Suprapubic skin (tissue), 4 donors: ENCODE measurements at places on chromosomes 13 and 19. TPM values are rescaled to one million over a fixed set of nuclear protein-coding genes. Genes with fewer than 3 reads are reported as not detected.

DNA sequence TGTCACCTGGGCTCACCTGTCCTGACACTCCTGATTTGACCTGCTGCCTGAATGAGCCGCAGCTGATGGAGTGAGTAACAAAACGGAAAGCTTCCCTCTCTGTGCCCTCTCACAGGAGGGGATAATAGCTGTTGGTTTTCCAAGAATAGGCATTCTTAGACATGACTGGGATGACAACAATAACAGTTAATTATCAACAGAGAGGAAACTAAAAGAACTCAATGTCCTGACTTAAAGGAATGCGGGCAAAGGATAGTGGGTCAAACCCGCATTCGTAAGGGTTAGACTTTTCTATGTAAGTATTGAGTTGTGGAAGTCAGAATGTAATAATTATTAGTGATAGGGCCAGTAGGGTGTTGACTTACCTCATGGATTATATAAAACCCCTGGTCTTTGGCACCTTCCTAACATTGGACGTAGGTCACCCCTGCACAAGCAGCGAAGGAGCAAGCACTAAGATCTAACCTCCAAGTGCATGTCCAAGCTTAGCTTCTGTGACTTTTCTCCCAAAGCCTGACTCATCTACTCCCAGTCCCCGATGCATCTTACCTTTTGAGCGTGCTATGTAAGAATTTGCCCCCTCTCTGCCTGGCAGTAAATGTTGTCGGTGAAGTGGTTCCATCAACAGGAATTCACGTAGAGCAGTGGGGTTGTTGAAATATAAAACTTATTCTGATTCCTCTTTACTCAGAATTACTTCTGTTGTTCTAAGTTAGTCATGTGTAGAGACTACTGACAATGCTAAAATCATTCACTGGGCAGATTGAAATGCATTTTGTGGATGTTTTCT lies 442.3 kb downstream of the FGF9 start:
- no peak overlapping the region for H3K4me3 ChIP-seq
- H3K27me3 ChIP-seq = no peaks in the 10 kb centered on the region
- H3K27ac ChIP-seq = no peak overlapping the region
- peaks cover under 1% of the 10 kb centered on the region for H3K4me1 ChIP-seq
- no peak for DNase-seq

DNA sequence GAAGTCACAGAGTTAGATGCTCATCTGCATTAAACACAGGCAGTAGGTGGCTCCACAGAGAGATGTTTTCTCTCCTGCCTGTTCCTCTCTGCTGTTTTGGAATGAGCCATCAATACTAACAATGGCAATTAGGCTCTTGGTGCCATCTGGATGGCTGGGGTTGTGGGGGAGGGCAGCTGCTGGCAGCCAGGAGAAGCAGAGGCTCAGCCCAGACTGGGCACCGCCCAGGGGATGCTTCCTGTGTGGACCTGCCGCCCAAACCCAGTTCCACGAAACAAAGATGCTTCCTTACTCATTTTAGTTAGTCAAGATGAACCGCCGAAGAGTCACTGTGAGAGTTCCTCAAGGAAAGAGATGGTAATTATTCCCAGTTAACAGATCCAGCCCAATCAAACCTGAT lies 50.8 kb upstream of the PCDH8 start:
- no peak overlapping the region for H3K4me3 ChIP-seq
- H3K27me3 ChIP-seq = no peaks in the 10 kb centered on the region
- H3K4me1 ChIP-seq = no peaks in the 10 kb centered on the region
- DNase-seq = no peak

GRCh38 chr19:4639531-4640246 lies 373 bp downstream of the TNFAIP8L1 start:
- no peak for DNase-seq
- H3K4me1 ChIP-seq = peaks cover 47% of the 10 kb centered on the region
- no peak overlapping the region for H3K27ac ChIP-seq
- peak overlapping the region; percentile 62 for H3K4me3 ChIP-seq

DNA sequence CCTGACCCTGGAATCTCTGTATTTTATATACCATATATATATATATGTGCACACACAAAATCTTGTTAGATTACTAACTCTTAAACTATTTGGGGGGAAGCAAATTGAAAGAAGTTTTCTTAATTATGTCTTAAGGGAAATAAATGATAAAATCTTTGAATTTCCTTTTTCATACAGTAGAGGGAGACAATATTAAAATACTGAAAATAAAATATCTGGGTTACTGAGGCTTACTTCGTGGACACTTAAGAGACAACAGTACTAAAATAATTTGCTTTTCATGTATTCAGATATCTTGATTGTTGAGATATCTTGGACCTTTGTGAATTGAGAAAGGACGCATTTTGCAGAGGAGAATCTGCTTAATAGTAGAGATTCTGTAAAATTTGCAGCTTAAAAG lies 17.0 kb downstream of the SUGT1 start:
- no peaks in the 10 kb centered on the region for H3K27me3 ChIP-seq
- H3K27ac ChIP-seq = no peak overlapping the region
- H3K4me3 ChIP-seq = no peak overlapping the region
- no peak for DNase-seq
- peaks cover 40% of the 10 kb centered on the region for H3K36me3 ChIP-seq
- no peaks in the 10 kb centered on the region for H3K4me1 ChIP-seq

GRCh38 chr13:75581874-75582640 lies 32.5 kb downstream of the UCHL3 start:
- H3K27me3 ChIP-seq = no peaks in the 10 kb centered on the region
- no peak overlapping the region for H3K4me3 ChIP-seq
- DNase-seq = no peak

CCDC194 gene
- total RNA-seq = not detected

PLVAP gene
- 25.5 TPM for total RNA-seq

PABPC3 gene
- 0.29 TPM for total RNA-seq
